Right cardiac atrium (tissue), 5 donors: ENCODE measurements at places on chromosomes 1 and 21. TPM values are rescaled to one million over a fixed set of nuclear protein-coding genes. Genes with fewer than 3 reads are reported as not detected.

S100A7 gene
- not detected for polyA plus RNA-seq

- no peak for DNase-seq
Measured at GRCh38 chr21:38367646-38368045, 110.9 kb downstream of the KCNJ15 start.

- no peak for DNase-seq
Measured at GRCh38 chr1:20166051-20166450, 19.8 kb upstream of the UBXN10 start.

SLC19A1 gene
- polyA plus RNA-seq = 3.9 TPM

CD1D gene
- polyA plus RNA-seq = 1.1 TPM

C1orf116 gene
- 0.05 TPM for polyA plus RNA-seq

MAN1C1 gene
- polyA plus RNA-seq = 9.1 TPM

- no peak for DNase-seq
Measured at GRCh38 chr1:226948996-226949395, 8.9 kb downstream of the COQ8A start.

DNA sequence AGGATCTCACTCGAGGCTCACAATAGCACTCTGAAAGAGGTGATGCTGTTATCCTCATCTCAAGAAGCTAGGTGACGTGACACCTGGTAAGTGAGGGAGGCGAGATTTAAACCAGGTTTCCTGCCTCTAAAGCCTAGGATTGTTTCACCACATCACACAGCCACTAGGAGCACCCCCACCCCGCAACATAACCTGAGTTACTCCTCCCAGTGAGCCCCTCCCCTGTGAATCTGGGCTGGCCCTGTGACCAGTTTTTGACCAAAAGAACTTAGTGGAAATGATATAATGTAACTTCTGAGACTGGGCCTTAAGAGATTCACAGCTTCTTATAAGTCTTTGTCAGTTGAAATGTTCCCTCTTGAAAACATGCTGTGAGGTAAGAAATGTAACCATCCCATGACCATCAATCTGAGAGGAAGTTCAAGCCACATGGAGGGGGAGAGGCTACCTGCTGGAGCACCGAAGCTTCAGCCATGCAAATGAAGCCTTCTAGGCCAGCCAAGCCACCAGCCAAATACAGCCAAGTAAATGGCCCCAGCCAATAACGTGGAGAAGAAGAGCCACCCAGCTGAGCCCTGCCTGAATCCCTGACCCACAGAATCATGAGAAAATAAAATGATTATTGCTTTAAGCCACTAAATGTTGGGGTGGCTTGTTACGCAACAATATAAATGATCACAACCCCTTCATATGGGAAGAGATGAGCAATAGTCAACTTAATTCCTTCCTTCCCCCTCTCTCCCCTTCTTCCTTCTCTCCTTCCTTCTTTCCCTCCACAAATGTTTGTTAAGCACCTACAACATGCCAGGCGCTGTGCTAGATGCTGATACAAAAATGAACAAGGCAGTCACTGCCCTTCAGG lies 61.0 kb upstream of the FAM20B start:
- DNase-seq = no peak

DNA sequence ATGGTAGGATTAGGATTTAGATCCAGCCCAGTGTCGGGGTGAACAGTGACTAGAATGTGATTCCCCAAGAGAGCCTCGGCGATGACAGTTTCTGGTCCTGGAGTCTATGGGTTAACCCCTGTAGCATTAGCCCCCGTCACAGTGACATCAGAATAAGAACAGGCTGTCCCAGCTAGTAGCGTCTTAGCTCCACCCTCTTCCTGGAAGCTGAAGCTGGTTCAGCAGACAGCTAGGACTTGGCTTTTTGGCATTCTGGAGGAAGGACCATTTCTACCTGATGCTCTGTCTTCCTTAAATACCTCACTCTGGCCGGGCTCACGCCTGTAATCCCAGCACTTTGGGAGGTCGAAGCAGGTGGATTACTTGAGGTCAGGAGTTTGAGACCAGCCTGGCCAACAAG lies 5.0 kb downstream of the NDUFS2 start:
- DNase-seq = peak; percentile 84

CDC20 gene
- polyA plus RNA-seq = 0.54 TPM

DNA sequence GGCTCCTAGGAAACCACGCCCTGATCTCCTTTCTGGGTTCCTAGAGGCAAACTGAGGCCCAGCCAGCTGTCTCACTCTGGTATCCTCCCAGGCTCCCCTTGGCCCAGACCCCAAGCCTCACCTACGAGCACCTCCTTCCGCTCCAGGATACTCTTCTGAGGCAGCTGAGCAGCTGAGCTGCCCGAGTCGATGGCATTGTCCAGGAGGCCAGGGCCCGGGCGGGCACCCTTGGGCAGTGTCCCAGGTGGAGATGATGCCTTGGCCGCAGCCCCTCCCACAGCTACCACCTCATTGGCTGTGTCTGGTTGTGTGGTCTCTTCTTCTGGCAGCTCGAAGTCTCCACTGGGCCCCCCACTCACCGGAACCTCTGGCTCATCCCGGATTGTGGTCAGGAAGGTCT lies 34.4 kb downstream of the SDC3 start:
- DNase-seq = no peak

DNA sequence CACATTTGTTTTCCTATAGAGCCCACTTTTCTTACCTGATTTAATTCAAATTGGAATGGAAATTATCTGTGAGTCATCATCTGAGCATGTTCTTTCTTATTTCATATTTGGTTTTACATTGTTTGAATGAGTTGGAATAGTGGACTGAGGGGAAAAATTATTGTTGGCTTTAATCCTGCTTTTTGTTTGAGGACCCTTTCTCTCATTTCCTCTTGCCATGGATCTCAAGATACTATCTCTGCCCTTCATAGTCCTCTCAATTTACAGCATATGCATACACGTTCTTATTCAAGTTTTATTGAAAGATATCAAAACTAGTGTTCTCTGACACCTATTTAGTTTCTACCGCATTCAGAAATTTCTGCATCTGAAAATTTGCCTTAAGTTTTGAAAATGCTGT lies 5.1 kb downstream of the KCNK2 start:
- no peak for DNase-seq

- DNase-seq = no peak
Measured at GRCh38 chr1:183551924-183552323, 38.3 kb downstream of the NCF2 start.

DNA sequence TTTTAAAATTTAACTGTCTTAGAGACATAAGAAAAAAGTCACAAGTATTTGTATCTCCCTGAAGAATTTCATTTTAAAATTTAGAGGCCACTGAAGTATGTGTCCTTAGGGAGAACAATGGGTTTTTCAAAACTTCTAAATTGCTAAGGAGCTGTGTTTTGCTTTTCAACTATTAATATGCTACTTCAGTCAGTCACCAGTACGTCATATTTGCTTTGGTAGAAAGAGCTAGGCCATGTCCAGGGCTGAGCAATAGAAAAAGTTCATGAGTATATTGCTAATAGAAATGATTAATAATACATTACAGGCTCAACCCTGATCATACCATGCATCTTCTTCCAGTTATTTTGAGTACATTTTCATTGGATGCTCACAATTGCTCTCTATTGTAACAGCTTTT lies 1.7 kb upstream of the SGIP1 start:
- DNase-seq = no peak

LYPD8 gene
- polyA plus RNA-seq = not detected

FMO4 gene
- polyA plus RNA-seq = 5.5 TPM

DNA sequence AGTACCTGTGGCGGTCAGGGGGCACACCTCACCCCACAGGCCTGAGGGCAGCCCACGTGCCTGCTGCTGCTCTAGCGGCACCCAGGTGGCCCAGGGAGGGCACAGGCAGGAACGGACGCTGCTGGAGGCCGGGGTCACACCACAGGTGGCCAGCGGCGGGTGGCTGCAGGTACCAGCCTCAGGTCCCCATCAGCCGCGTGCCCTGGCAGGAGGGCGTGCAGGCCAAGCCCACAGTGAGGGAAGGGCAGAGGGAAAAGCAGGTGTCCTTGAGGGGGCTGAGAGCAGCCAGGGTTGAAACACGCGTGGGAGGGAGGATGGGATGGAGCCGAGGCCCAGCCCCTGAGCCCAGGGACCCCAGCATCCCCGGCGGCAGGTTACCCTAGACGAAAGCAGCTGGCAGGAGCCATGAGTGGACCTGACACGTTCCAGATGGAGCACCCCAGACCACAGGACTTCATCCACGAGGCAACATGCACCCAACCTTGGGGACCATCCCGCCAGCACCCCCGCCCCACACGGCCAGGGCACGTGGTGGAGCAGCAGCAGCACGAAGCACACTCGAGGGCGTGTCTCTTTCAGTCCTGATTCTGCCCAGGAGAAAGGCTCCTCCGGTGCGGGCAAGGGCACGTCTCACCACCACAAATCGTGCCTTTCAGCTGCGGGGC lies 3.7 kb downstream of the SLC19A1 start:
- peak; percentile 55 for DNase-seq

TRNP1 gene
- polyA plus RNA-seq = 64.6 TPM

GRCh38 chr1:150813028-150813707 lies 5.1 kb upstream of the CTSK start:
- peak; percentile 84 for DNase-seq

DNA sequence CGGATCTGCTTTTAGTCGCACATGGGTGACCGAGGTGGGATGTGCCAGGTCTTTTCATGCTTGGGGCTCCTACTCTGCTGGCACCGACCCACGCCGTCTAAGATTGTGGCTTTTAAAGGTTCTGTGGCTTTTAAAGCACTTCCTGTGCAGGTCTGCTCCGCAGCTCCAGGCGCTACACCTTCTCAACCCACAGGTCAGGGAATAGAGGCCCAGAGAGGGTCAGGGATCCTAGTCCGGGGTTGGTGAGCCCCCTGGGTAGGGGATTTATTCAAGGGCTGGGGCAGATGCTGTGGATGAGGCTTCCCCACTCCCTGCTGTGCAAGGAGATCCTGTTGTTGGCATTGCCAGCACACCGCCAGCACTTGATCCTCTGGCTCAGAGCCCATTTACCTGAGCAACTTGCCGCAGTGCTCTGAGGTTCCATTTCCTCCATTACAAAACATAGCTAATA lies 212.8 kb upstream of the RAB4A start:
- DNase-seq = peak; percentile 66

- peak; percentile 58 for DNase-seq
Measured at GRCh38 chr1:54413295-54413694, 7.1 kb upstream of the SSBP3 start.

MEGF6 gene
- polyA plus RNA-seq = 7.2 TPM

- no peak for DNase-seq
Measured at GRCh38 chr1:72141875-72142274, 140.5 kb downstream of the NEGR1 start.

DNA sequence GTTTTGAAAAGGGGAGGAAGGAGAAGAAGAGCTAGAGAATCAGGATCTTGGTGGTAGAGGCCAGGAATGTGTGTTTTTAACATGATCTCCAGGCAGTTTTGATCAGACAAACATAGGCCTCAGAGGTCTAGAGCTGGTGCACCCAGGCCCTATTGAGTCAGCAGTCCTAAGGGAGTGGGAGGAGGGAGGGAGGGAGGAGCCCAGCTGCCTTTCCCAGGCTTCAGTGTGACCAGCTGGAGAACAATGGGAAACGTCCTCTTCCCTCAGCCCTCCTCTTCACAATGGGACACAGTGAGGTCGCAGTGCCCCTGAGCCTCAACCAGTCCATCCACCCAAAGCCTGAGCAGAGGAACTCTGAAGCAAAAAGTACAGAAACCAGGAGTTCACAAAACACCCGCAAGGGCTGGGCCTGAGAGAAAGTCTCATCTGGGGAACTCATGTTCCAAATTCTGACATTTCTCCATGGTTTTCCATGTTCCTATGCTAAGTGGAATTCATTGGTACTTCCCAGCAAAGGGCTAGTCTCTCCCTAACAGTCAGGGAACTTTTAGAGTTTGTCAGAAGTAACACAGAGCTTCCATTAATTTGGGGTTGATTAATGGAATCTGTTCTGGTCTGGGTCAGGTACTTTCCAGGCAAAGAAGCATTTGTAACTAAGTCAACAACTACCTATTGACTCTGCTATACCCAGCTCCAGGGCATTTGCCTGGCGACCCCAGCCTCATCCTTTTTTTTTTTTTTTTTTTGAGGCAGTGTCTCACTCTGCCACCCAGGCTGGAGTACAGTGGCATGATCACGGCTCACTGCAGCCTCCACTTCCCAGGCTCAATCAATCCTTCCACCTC lies 37.5 kb downstream of the ELAPOR1 start:
- DNase-seq = peak; percentile 42

AMY1A gene
- polyA plus RNA-seq = not detected

- DNase-seq = no peak
Measured at GRCh38 chr1:32045772-32046171, 27.0 kb upstream of the TMEM39B start.

DNA sequence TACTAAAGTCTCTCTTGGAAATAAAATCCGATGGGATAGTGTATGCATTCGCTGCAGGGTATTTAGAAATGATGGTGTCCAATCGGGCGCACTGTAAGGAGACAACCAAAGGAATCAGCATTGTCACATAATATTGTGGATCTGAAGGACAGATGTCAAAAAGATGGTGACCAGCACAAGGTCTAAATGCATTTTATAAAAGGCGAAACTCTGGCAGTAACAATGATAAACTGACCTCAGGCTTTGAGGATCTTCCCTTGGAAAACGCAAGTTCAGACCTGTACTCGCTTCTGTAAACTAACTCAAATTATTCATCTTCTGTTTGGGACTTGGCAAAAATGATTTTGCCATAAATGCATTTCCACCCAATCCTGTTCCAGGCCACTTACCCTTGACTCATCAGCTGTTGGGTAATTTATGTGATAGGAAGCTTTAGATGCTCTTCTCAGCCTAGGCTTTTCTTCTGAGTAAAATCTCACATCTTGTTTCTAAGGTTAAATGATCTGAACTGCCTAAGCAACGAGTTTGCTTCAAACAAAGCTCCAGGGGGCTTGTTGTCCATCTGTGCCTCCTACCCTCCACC lies 33.8 kb downstream of the STPG1 start:
- no peak for DNase-seq
